Activated CD4-positive, alpha-beta T cell treated with anti-CD3 and anti-CD28 coated beads, Interleukin-2, amount 50 U/mL, for 48 hours (primary cell): ENCODE measurements at places on chromosomes 2 and 18.

- DNase-seq = no peak
Measured at GRCh38 chr2:238408615-238409340, 17.9 kb upstream of the ASB1 start.

GRCh38 chr2:64328415-64328722 is 125.6 kb upstream of the LGALSL start:
- no peak for DNase-seq

- DNase-seq = no peak
Measured at GRCh38 chr2:159402790-159403189, 116.3 kb upstream of the WDSUB1 start.

- no peak for DNase-seq
Measured at GRCh38 chr2:239826376-239826775, 198.8 kb downstream of the NDUFA10 start.

DNA sequence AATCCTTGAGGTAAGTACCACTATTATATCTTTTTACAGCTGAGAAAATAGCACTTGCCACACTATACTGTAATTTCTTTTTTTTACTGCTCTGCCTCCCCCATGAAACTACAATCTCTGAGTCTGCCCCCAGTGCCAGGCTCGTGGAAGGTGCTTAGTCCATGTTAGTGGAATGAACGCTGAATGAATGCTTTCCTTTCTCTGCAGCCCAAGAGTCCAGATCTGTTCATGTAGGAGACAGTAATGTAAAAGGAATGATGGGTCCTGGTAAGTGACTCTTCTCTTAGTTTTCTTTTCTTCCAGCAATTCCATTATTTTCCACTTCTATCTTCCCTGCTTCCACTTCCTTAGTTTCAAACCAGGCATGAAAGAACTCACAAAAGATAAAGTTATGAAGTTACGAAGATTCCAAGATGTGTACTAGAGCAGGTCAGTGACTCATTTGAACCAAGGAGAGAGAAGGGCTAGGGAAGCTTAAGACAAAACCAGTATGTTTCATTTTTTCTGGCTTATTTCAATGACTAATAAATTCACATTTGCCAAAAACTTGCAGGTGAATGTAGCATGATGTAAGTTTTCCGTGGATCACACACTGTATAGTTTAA is 46.0 kb downstream of the ARHGEF33 start:
- no peak for DNase-seq
